ENCODE measurements at places on chromosomes 3 and 15.

- no peak for DNase-seq
These were observed 57.4 kb downstream of the APBA2 start for GRCh38 chr15:28943146-28943545.

DNA sequence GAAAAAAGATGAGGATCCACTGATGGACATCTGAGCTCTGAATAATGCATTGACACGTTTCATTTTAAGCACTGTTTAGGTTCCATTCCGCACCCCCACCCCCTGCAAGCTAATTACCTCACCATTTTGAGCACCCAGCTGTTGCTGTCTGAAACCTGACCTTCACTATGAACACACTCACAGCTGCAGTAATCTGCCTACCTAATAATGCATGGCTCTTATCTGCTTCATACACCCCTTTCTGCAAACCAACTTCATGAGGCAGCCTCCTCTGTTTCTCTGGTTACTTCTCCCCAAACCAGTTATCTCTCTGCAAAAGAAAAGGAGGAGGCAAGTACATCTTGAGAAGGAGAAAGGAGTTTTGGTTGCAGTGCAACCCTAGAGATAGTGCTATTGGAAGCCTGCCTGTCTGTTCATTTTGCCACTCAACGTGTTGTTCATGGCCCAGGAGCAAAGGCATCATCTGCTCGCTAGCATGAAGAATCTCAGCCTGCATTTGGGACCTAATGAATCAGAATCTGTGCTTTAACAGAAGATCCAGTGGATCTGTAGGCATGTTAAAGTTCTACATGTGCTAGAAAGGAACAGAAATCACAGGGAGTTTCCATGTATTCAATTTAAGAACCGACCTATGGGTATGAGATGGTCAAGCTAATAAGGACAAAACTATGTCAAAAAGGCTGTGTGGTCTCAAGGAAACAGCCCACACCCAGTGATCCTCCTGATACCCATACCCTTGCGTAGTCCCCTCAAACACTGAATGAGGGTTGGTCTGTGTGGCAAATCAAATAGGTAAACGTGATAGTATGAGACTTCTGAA is 87.2 kb downstream of the MB21D2 start:
- DNase-seq = no peak

DNA sequence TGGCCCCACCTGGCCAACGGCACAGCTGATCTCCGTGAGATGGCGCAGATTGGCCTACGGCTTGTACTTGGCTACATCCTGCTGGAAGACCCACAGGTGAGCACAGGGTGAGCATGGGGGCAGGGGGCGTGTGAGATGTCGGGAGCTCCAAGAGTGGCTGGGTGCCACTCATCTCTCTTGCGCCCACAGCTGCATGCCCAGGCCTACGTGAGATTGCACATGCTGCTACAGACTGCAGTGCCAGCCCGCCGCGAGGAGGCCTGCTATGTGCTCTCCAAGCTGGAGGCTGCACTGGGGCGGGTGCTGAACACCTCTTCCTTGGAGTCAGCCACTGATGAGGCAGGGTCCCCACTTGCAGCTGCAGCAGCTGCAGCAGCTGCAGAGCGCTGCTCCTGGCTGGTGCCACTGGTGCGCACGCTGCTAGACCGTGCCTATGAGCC is 22.3 kb downstream of the NBEAL2 start:
- no peak for DNase-seq

- no peak for DNase-seq
These were observed 30.3 kb downstream of the PPCDC start for GRCh38 chr15:75053748-75054125.

DNA sequence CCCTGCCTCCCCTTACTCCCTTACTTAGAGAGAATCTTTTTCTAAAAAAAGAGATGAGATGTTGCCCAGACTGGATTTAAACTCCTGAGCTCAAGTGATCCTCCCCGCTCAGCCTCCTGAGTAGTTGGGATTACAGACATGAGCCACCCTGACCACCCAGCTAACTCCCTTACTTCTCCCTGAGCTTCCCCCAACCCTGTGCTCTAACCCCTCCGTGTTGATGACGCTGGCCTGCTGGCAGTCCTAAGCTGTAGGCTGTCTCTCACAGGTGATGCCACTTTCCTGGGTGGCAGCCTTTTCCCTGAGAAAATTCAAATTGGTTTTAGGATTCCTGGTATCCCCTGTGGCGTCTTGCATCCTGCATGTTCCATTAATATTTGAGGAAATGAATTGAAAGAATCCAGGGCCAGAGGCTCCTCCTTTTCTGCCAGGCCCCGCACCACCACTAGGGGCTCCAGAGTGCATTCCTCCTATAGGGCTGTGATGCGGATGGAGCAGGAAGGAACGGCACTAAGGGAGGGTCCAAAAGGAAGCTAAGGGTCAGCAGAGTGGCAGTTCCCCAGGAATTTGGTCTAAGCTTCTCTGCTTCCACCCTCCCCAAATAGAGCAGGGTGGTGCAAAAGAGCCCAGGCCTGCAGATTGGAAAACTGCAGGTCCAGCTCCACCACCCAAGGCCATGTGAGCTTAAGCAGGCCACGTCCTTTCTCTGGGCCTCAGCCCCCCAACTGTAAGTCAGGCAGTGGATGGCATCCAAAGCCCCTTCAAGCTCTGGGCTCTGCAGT is 101.1 kb downstream of the DAPK2 start:
- no peak for DNase-seq

DNA sequence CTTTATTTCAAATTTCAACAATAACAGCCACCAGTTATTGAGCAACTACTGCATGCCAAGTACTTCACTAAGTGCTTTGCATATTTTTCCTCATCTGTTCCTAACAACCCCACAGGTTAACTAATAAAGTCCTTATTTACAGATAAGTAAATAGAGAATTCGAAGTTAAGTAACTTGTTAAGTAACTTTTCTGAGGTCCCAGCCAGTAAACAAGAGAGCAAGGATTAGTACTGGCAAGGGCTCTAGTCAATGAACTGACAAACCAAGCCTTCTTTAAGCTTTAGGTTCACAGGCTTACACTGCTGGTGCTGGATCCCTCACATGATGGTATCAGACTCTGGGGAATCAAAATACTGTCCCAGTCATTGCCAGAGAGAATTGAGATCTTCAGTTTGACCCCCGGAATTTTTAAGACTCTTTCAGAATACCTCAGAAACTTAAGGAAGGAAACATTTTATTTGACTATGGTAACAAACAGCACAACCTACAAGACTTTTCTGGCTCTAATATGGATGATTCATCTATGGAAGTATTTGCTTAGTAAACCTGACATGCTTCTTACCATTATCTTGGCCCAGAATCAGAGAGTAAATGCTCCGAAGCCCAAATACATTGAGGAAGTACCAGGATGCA is 16.5 kb downstream of the EMC3 start:
- DNase-seq = no peak

- DNase-seq = no peak
These were observed 58.6 kb upstream of the SLC6A1 start for GRCh38 chr3:10933805-10934481.

GRCh38 chr3:182671541-182671940 is 121.8 kb upstream of the ATP11B start:
- DNase-seq = no peak

DNA sequence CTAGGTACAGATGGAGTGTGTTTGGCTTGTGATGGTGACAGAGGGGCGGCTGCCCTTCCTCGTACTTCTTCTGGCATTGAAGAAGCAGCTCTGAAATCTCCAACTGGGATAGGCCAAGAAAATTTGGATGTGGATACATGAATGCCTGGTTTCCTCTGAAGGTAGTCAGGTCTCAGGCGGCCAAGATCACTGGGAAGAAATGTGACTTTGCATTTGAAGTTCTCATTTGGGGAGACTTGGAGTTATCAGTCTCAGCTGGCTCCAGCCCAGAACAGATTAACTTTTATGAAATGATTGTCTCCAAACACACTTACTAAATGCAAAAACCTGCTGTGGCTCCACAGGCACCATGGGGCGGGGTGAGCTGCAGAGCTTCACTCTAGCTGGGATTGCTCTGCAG is 215.9 kb downstream of the THSD4 start:
- no peak for DNase-seq

DNA sequence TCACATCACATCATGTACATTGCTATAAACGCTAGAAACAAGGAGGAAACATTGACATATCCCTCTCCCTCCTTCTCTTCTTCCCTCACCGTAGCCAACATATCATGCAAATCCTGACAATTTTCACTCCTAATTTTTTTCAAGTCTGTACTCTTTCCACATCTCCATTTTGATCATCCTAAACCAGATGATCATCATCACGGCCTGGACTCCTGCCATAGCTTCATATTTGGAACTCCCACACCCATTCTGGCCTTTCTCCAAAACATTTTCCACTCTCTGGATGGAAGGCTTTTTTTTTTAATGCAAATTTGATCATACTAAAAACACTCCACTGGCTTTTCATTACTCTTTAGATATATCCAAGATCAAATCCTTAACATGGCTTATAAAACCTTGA is 248.0 kb upstream of the CNTN3 start:
- no peak for DNase-seq

GRCh38 chr3:111035902-111036301 is 35.7 kb upstream of the NECTIN3 start:
- DNase-seq = no peak

DNA sequence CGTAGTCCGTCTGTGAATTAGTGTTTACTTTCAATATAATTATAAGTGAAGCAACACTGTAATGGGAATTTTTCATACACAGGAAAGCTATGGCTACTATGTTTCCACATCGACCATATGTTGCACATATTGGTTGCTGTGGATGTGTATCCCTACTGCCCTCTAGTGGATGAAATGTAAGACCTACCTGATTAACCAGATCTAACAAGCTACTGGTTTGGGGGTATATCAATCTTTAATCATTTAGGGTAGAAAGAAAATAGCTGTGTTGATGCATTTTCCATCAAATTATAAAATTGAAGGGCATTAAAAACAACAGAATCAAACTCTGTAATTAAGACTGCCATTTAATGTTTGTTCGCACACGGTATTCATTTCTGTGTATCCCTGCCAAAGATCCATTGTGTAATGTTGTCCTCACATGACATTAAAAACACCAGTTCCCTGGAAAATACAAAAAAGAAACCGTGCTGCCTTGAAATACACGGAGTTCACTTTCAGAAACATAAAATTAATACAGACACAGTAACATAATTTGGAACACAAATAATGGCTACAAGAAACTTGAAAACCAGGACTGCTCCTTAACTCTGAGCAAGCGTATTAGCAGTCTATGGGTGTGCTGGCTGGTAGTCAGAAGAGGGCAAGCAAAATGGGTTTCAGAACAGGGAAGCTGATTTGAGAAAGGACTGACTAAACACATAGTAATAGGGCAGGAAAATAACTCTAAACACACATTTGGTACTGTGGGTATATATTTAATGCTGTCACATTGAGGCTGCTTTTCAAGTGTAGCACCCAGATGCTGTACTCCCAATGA is 125.1 kb downstream of the TIGIT start:
- DNase-seq = no peak

GRCh38 chr15:97941572-97941971 is 18.9 kb upstream of the ARRDC4 start:
- no peak for DNase-seq

DNA sequence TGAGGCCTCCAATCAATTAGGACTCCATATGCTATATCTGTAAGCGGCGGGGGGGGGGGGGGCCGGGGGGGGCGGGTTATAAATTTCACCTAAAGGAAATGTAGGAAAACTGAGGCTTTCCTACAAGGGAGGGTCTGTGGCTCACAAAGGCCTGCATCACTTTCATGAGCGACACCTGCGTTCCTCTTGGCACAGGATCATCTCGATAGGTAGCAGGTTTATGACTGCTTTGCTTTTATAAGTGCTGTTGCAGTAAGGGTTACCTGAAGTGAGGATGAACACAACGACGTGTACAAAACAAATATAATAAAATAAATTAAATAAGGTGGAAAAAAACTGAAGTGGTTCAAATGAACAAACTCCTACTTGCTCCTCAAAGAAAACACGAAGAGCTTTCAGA is 194.3 kb downstream of the FOXP1 start:
- DNase-seq = no peak
